ENCODE measurements at places on chromosomes 4 and X.

DNA sequence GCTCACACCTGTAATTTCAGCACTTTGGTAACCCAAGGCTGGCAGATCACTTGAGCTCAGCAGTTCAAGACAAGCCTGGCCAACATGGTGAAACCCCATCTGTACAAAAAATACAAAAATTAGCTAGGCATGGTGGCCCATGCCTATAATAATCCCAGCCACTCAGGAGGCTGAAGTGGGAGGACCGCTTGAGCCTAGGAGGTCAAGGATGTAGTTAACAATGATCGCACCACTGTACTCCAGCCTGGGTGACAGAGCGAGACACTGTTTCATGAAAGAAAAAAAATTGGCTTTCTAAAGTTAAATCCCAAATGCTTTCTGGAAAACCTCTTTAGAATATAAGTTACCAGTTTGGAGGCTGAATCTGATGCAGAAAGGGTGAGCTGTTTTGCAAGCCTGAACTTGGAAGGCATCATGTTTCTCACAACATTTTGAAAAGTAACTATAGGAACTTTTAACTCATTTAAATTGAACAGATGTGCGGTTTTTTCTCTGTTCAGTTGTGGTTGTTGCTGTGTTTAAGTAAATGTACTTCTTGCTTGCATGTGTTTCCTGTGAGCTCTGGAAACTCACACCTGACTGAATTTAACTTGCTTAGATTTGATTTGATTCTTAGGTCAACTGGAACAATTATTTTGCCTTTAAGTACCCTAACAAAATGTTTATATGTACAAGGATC is 39.8 kb upstream of the TMEM131L start:
- DNase-seq = no peak

DNA sequence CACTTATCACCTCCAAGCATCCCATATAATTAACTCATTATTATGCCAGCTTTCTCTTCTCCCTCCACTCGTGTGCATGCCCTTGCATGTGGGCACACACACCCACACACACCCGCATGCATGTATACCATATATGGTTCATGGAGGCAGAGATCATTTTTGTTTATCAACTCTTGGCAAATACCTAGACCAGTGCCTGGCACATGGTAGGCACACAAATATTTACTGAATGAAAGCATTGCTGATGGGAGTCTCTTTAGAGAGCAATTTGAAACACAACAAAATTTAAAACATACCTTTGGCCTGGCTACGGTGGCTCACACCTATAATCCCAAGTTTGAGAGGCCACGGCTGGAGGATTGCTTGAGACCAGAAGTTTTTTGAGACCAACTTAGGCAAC is 51.1 kb upstream of the SLC10A4 start:
- no peak for DNase-seq

- no peak for DNase-seq
These were observed 8.7 kb downstream of the RHOH start for GRCh38 chr4:40205259-40206198.

DNA sequence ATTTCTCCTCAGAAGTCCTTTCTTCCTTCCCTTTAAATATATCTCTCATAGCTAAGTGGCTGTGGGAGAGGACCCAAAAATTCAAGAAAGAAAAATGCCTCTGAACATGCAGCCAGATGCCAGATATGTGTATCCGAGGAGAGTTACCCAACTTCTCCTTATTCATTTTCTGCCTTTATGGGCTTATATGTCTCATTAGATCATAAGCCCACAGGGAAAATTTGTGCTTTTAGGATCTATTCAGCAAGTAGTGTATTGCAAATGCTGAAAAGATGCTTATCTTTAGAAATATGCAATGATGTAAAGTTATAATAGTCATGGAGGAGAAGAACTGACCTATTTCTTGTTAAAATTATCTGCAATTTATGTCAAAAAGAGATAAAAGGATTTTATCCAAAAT is 371.8 kb upstream of the NOCT start:
- DNase-seq = no peak

Measured in AG04449 (cell line).